ENCODE measurements at places on chromosomes 4 and X. TPM values are rescaled to one million over a fixed set of nuclear protein-coding genes. Genes with fewer than 3 reads are reported as not detected.

Gene ADGRG2
- total RNA-seq: not detected

DNA sequence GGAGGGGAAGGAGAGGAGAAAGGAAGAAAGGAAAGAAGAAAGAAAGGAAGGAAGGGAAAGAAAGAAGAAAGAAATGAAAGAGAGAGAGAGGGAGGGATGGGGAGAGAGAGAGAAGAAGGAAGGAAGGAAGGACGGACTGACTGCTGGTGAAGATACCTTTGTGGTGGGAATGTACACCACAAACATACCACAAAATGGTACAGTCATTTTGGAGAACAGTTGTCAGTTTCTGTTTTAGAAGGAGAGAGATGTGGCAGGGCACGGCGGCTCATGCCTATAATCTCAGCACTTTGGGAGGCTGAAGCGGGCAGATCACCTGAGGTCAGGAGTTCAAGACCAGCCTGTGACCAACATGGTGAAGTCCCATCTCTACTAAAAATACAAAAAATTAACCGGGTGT, 40.0 kb upstream of the SHISA3 start:
- H3K27ac ChIP-seq: no peak overlapping the region
- peaks cover 46% of the 10 kb centered on the region for H3K27me3 ChIP-seq
- peaks cover 5% of the 10 kb centered on the region for H3K4me1 ChIP-seq
- H3K36me3 ChIP-seq: no peaks in the 10 kb centered on the region

GRCh38 chr4:158043971-158044618, 128.7 kb downstream of the GASK1B start:
- no peaks in the 10 kb centered on the region for H3K36me3 ChIP-seq
- H3K27me3 ChIP-seq: no peaks in the 10 kb centered on the region
- no peak overlapping the region for H3K4me3 ChIP-seq

- no peaks in the 10 kb centered on the region for H3K36me3 ChIP-seq
- DNase-seq: no peak
- no peak overlapping the region for H3K27ac ChIP-seq
- no peaks in the 10 kb centered on the region for H3K4me1 ChIP-seq
- H3K27me3 ChIP-seq: no peaks in the 10 kb centered on the region
- no peak overlapping the region for H3K4me3 ChIP-seq
Observed at GRCh38 chrX:115134382-115134781, 54.8 kb upstream of the RBMXL3 start.

Data from activated CD4-positive, alpha-beta memory T cell treated with anti-CD3 and anti-CD28 coated beads, Interleukin-2, amount 10 ng/mL, durations not matched to agents 7 days and 5 days (primary cell).